ENCODE measurements at places on chromosomes 13 and 19.
A peak's percentile ranks its signal among the peaks of the same experiment; 100 is the strongest.

DNA sequence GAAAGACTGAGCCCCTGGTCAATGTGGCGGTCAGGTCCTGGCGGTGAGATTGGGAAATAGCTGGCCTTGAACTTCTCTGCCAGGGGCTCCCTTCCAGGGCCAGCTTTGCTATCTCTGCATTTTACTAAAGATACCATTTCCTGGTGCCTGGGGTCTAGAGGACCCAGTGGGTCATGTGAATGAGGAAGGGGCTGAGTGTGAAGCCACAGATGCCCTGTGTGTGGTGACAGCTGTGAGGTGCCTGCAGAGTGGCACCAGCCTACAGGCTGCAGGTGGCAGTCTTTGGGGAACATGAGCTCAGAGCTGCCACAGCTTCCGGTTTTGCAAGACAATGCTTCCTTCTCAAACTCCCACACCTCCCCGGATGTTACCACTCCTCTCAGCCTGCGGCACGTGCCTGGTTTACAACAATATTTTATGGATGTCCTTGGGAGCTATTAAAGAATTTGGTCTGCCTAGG lies 5.2 kb upstream of the MLNR start:
- DNase-seq = peak; percentile 87

DNA sequence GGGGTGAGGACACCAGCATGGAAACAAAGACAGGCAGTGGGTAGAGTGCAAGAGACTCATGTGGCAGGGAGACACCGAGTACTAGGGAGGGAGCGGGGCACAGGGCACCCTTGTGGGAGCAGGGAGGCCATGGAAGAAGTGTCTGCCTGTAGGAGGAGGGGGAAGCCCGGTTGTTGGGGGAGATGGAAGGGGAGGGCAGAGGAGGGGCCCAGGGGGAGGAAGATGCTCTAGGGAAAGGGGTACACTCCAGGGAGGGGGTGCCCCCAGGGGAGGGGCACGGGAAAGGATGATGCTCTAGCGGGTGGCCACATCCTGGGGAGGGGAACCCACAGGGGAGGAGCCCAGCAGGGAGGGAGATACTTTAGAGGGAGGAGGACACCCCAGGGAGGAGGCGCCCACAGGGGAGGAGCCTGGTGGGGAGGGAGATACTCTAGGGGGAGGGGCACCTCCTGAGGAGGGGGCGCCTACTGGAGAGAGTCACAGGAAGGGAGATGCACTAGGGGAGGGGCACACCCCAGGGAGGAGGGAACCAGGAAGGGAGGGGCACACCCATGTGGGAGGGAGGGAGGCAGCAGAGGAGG lies 24.9 kb downstream of the CPAMD8 start:
- DNase-seq = peak; percentile 28

DNA sequence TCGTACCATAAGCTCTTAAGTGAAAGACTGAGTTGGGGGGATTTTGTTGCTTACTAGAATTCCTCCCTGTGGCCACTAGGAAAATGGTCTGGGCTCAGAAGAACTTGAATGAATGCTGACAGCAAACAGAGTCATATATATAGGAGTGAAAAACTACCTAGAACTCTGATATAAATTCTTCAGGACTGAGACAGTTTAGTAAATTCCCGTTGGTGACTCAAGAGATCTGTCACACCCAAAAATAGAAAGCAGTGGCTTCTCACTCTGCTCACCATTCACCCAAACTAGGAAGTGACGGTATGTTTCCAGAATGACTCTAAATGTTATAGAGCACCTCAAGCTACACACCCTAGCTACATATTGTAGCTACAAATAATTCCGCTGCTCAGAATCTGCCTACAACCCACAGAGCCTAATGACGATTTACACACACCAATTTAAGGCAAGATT lies 116.2 kb downstream of the TBC1D4 start:
- no peak for DNase-seq

- DNase-seq = peak; percentile 85
These were observed 127.9 kb downstream of the DLEU7 start for GRCh38 chr13:50715402-50716146.

DNA sequence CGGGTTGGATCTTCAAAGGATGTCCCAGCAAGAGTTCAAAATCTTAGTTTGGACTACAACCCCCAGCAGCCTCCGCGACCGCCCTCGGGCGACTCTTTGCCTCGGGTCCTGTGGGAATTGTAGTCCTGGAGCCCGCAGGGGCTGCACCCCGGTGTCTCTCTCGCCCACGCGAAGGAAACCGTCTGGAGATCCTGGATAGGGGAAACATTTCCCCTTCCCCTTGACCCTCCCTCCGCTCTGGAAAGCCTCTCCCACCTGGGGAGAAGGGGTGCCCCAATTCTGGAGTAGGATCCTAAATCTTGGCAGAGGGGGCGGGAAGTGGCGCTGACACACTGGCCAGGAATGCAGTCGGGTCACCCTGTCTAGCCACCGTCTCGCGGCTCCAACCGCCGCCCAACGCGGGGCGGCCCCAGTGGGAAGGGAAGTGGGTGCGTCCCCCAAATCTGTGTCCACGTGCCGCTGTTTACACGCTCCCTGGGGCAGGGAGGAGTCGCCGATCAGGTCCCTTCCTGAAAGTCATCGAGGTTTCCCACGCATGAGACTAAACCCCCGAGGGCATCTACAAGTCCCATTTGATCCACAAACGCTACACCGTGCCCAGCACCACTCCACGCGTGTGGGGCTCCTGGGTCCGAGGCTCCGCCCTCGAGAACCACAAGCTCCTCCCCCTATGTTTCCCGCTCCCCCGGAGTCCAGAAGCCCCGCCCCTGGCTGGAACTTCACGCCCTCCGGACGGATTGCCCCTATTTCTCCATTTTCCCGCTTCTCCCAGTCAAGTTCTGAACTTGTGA lies 761 bp upstream of the PPP1R13L start:
- DNase-seq = peak; percentile 72

- no peak for DNase-seq
These were observed 107.4 kb downstream of the DNAJC3 start for GRCh38 chr13:95784161-95784899.

- no peak for DNase-seq
These were observed at the start of gene POU4F1 for GRCh38 chr13:78603240-78603957. Gene POU4F1 (minus strand): TSS chr13:78603552. CDS start chr13:78603326, 226 bp downstream.

GRCh38 chr13:24194447-24194846 lies 33.9 kb downstream of the SPATA13 start:
- no peak for DNase-seq

DNA sequence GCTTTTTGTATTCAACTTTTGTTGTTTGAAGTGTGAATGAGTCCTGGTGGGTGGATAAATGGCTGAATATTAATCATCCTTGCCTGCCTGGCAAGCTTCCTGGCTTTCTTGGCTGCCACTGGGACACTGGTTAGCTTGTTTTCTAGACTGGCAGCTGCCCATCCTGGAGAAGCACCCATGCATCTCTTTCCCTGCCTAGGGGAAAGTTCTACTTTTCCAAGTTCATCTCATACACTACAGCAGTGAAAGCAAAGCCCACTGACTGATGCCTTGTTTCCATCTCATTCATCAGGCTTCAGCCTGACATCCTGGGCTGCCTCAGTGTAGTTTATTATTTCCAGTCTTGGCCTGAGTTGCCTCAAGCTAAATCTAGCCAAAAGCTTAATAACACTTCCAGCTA lies 244.8 kb downstream of the PCDH20 start:
- DNase-seq = no peak

- DNase-seq = no peak
These were observed 42.1 kb downstream of the TUBGCP3 start for GRCh38 chr13:112545856-112546255.

DNA sequence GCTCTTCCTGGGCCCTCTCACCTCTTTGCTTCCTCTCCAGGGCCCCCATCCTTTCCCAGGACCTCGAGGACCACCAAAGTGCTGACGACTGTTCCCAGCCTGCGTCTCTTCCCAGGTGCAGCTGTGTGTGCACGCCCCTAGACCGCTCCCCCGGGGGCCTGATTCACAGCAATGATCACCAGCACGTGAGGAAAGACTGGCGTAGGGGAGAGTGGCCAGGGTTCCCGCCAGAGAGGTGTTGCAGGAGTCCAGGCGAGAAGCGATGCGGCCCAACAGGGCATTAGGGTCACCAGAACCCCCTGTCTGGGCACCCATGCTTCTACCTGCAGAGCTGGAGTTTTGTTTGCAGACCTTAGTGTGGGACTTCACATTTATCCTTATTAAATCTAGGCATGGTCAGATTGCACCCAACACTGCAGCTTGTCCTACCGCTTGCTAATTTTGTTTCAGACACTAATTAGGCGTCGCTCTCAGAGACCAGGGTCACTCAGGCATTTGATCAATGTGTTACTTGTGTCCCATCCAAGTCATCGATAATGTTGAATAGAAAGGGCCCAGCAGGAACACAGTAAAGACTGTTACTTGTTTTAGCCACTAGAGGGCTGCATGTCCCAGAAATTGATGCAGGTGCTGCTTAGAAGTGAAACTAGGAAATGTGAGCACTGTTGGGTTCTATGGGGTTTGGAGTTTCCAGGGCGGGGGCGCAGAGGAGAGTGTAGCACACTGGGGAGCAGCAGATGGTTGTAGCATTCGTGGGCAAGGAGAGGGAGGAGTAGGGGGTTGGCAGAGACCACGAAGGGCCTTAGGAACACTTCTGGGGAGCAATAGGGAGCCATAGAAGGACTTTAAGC lies 53.2 kb downstream of the CDADC1 start:
- DNase-seq = peak; percentile 68

DNA sequence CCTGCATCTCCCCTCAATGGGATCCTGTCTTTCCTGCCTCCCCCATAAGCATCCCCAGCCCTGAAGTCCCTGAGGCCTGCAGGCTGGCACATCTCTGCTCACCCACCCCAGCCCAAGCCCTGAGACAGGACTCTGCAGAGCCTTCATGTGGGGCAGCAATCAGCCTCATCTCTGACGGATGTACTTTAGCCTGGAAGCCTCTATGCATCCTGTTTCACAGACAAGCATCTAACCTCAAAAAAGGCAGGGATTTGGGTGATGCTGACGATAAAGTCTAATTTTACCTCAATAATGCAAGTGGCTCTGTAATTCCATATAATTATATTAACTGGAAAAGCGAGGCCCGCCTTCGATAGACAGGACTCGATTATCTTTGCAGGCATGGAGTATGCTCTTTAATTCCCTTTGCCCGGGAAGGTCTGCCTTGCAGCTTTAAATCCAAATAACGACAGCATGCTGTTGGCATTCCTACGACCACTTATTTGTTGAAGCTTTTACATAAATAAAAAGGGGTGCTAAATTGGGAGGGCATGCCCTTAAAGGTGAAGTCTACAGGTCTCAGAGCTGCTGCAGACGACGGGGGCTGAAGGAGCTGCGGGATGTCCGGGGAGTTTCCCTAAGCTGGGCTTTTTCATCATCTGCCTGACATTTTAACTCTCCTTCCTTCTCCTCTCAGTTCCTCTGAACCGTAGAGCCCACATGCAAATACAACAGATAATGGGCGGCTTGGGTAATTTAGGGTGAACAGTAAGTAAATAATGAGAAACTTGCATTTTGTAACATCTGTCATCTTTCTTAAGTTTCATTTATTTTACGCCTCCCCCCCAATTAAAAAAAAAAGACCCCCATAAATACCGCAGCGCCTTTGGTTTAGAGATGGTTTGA lies 211.5 kb downstream of the URI1 start:
- DNase-seq = no peak

- DNase-seq = no peak
These were observed 14.2 kb downstream of the CRTC1 start for GRCh38 chr19:18697680-18698079.

DNA sequence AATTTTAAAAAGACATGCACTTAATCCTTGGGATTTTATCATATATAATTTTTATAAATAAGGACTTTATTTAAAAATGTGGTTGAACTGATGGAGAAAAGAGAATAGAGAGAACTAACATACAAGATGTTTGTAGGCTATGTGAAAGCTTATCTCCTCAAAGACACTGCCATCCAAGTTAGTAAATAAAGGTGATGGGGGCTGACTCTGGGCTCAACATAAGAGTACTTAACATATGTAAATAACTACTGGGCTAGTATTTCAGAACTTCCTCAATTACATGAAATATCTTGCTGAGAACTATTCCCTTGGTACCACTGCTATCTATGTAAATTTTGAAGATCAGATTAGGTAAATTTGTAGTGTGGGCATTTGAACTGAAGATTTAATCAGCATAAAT lies 1017.3 kb upstream of the PCDH20 start:
- DNase-seq = no peak

DNA sequence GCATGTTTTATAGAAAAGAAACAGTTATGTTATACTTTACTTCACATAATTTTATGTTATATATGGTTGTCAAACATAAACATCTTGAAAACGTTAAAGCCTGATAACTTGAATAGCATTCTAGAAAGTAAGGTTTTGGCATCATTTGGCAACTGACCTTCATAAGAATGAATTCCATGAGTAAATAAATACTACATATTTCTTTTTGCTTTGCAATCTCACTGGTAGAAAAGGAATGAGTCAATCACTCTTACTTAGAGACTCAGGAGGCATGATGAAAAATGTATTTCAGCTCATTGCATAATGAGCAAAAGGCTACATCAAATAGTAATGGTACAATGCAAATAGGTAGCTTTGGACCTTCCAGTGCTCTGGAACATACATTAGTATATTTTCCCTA lies 1381.9 kb downstream of the EFNB2 start:
- no peak for DNase-seq

GRCh38 chr13:80462037-80462436 lies 121.1 kb upstream of the SPRY2 start:
- DNase-seq = no peak

DNA sequence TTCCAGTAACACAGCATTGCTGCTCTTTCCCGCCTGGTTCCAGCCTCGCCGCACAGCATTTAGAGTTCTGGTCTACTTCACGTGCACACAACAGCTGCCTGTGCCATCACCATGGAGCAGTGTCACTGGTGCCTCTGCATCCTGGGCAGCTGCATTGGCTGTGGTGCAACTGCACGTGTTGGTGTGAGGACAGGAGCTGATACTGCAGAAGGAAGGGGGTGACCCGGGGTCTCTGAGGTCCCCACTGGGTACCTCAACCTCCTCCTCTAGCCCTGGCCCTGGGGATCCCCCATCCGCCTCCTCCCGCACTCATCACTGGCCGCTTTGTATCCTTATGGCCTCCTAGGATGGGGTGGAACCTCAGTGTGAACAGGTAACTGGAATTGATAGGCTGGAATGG lies 112.5 kb downstream of the SOX1 start:
- no peak for DNase-seq

- DNase-seq = no peak
These were observed 153.4 kb upstream of the STARD13 start for GRCh38 chr13:33438918-33439317.

GRCh38 chr13:85709072-85709471 lies 90.1 kb downstream of the SLITRK6 start:
- DNase-seq = no peak

DNA sequence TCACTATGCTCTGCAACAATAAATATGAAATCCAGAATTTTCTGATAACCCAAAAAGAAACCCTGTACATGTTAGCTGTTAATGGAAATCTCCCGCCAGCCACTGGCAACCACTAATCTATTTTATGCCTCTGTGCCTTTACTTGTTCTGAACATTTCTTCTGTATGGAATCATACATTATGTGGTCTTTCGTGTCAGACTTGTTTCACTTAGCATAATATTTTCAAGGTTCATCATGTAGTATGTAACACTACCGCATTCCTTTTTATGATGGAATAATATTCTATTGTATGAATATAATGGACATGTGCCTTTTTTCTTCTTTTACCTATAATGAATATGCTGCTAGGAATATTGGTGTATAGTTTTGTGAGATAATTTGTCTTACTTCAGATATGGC lies 1123.3 kb downstream of the EFNB2 start:
- no peak for DNase-seq

All from CD14-positive monocyte (primary cell).